GM10248 (cell line): ENCODE measurements at places on chromosomes 2 and 18.

GRCh38 chr2:136238286-136239078 lies 120.5 kb upstream of the CXCR4 start:
- DNase-seq, result peak; percentile 65

DNA sequence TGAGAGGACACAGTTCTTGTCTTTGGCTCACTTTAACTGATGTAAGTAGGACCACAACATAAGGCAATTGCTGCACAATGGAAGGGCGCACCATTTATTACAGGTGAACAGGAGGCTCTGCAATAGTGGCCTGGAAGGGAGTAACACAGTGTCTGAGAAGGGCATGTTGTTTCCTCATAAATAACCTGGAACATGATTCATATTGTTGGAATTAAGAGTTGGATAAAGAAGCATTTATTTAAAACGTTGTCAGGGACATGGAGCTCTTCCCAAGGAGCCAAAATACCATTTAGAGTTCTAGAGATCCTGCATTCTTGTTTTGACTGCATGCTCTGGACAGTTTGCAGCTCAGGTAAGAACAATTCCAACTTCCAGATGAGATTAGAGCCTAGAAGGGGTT lies 110.4 kb downstream of the PLCL1 start:
- DNase-seq, result no peak

DNA sequence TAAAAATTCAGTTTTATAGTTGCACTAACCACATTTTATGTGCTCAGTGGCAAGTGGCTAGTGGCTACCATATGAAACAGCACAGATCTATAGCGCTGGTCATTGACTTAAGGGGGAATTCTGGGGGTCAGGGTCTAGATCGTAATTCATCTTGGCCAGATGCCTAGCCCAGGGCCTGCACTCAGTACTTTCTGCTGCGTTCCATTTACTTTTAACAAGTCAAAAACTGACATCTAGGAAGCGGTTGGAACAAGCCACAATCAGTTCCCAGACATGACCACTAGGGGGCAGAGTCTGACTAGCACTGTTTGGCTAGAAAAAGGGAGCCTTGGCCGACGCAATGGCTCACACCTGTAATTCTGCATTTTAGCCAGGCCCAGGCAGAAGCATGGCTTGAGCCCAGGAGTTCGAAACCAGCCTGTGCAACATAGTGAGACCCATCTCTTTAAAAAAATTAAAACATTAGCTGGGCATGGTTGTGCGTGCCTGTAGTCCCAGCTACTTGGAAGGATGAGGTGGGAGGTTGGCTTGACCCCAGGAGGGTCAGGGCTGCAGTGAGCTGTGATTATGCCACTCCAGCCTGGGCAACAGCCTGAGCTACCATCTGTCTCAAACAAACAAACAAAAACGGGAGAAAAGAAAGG lies 9.0 kb upstream of the TMBIM1 start:
- DNase-seq, result peak; percentile 76

DNA sequence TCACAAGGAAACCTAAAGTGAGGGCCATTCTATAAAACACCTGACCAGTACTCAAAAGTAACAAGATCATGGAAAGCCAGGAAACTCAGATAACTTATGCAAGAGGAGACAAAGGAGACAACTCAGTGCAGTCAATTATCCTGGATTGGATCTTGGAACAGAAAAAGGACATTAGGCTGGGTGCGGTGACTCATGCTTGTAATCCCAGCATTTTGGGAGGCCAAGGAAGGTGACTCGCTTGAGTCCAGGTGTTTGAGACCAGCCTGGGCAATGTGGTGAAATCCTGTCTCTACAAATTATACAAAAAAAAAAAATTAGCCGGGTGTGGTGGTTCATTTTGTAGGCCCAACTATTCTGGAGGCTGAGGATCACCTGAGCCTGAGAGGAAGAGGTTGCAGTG lies 424.5 kb upstream of the SPRED2 start:
- DNase-seq, result no peak

DNA sequence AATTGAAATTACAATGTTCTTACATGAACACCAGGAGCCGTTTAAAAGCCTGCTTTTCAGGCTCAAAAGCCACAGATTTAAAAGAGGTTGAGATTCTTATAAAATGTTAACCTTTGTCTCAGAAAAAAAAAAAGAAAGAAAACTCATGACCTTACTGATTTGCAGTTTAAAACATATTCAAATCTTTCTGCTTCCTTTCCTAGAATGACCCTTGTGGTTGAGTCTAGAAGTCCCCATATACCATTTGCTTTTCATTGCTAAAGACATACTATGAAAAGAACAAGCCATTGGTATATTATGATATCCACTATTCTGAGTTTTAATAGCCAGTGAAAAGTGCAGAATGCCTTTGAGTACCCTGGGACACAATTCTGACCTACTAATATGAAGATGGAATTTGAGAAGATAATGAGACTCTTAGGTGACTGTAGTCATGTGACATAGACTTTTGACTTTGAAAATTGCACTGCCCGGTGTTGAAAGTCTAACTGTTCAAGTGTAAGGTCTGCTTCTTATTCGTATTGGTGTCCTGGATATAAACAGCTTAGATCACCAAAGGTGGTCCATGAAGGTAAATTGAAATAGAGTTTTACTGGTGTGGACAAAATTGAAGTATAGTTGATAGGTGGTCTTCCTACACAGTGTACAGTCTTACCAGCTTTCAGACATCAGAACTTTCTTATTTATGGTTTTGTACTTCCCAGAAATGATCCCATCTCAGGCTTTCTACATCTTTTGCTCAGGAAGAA lies 117.0 kb downstream of the DOCK10 start:
- no peak for DNase-seq

DNA sequence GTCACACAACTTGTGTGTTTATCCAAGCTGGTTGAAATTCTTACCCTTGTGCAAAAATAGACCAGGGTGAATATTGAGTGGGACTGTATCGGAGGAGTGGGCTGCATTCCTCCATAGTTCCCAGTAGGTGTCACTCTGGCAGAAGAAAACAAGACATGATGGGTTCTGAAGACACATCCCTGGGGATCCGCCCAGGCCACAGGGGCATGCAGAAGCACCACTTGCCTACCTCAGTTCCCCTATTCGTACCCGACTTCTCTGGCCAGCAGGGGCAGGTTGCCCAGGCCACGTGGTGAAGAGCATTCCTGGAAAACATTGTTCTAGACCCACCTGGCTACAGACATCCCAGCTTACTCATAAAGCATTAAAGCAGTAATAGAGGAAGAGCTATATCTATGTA lies 168.2 kb downstream of the FAM210A start:
- DNase-seq, result peak; percentile 76
